IMR-90 (cell line): ENCODE measurements at places on chromosomes 6 and 20. TPM values are rescaled to one million over a fixed set of nuclear protein-coding genes. Genes with fewer than 3 reads are reported as not detected.
A peak's percentile ranks its signal among the peaks of the same experiment; 100 is the strongest.

GRCh38 chr6:53768636-53769035, 26.2 kb upstream of the LRRC1 start:
- peaks cover 8% of the 10 kb centered on the region; the same call in 1 of the 2 replicates for H3K4me1 ChIP-seq
- no peaks in the 10 kb centered on the region for H3K27me3 ChIP-seq
- no peak overlapping the region for H3K27ac ChIP-seq
- DNase-seq, result peak; percentile 28
- no peaks in the 10 kb centered on the region for H3K36me3 ChIP-seq

- H3K4me1 ChIP-seq, result peaks cover 11% of the 10 kb centered on the region
- no peaks in the 10 kb centered on the region for H3K36me3 ChIP-seq
- H3K4me3 ChIP-seq, result no peak overlapping the region
- H3K27ac ChIP-seq, result no peak overlapping the region
- peaks cover 4% of the 10 kb centered on the region; the same call in 1 of the 2 replicates for H3K27me3 ChIP-seq
- no peak for DNase-seq
Observed at GRCh38 chr20:62772619-62772989, 23.7 kb upstream of the MRGBP start.

PKIB gene
- total RNA-seq, result 12.2 and 13.1 TPM in 2 replicates

NCOA7 gene
- 12.9 and 17.2 TPM in 2 replicates for total RNA-seq

- no peak overlapping the region for H3K4me3 ChIP-seq
- peaks cover 9% of the 10 kb centered on the region; the same call in 1 of the 2 replicates for H3K36me3 ChIP-seq
- H3K27me3 ChIP-seq, result no peaks in the 10 kb centered on the region
- H3K4me1 ChIP-seq, result peaks cover 35% of the 10 kb centered on the region
- H3K27ac ChIP-seq, result peak overlapping the region; percentile 99
Observed at GRCh38 chr20:56439771-56440291, 27.8 kb downstream of the CASS4 start.

DNA sequence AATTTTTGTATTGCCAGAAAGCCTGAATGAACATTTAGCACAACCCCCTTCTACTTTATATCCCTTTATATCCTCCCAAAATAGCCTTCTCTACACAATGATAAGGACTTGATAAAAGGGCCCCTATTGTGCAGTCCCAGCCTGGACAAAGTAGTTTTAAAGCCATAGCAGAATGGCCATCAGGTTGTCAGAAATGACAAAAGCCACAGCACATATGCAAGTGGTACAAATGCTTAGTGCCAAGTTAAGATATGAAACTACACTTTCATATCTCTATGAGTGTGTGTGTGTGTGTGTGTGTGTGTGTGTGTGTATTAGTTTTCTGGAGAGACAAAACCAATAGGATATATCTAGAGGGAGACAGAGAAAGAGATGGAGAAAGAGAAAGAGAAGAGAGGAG, 132.6 kb downstream of the SGK1 start:
- no peaks in the 10 kb centered on the region for H3K4me1 ChIP-seq
- no peak for DNase-seq
- no peaks in the 10 kb centered on the region for H3K36me3 ChIP-seq
- no peak overlapping the region for H3K27ac ChIP-seq
- no peak overlapping the region for H3K4me3 ChIP-seq
- no peaks in the 10 kb centered on the region for H3K27me3 ChIP-seq

DNA sequence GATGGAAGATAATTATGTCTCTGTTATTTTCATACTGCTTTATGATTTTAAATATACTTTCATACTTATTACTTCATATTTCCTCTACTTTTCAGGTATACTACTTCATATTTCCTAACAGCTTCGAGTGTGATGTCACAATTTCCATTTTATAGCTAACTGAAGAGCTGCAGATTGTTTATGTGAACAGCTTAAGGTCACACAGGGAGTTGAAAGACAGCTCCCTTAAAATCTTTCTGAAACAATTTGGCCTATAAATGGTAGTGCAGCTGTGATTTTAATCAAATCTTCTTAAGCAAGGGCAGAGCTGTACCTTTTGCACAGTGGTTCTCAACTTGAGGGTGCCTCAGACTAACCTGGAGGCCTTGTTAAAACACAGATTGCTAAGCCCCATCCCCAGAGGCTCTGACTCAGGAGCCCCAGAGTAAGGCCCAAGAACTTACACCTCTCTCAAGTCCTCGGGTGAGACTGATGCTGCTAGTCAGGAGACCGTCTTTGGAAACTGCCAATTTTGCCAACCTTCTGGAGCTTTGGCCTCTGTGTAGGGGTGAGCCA, 347.0 kb upstream of the HSF2 start:
- no peaks in the 10 kb centered on the region for H3K36me3 ChIP-seq
- no peak overlapping the region for H3K4me3 ChIP-seq
- no peak for DNase-seq
- peaks cover 2% of the 10 kb centered on the region; the same call in 1 of the 2 replicates for H3K4me1 ChIP-seq

DNA sequence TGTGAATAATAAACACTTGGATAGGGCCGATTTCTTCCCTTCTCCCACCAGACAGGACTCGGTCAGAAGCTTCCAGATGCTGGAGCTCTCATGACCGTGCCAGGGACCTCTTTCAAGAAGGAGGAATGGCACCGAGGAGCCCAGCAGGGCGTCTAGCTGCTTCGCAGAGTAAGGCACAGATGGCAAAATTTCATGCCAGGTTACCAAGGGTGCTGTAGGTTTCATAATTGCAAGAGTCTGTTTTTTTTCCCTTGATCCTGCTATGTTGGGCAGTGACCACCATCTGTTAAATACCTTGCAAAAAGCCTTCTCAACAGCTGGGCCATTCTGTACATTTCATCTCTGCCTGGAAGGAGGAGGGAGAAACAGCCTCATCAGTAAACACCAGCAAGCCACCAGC, 111.8 kb downstream of the EDN3 start:
- H3K27ac ChIP-seq, result no peak overlapping the region
- H3K4me3 ChIP-seq, result no peak overlapping the region
- DNase-seq, result no peak
- no peaks in the 10 kb centered on the region for H3K36me3 ChIP-seq
- no peaks in the 10 kb centered on the region for H3K4me1 ChIP-seq

PTCRA gene
- not detected in 2 replicates for total RNA-seq

DNA sequence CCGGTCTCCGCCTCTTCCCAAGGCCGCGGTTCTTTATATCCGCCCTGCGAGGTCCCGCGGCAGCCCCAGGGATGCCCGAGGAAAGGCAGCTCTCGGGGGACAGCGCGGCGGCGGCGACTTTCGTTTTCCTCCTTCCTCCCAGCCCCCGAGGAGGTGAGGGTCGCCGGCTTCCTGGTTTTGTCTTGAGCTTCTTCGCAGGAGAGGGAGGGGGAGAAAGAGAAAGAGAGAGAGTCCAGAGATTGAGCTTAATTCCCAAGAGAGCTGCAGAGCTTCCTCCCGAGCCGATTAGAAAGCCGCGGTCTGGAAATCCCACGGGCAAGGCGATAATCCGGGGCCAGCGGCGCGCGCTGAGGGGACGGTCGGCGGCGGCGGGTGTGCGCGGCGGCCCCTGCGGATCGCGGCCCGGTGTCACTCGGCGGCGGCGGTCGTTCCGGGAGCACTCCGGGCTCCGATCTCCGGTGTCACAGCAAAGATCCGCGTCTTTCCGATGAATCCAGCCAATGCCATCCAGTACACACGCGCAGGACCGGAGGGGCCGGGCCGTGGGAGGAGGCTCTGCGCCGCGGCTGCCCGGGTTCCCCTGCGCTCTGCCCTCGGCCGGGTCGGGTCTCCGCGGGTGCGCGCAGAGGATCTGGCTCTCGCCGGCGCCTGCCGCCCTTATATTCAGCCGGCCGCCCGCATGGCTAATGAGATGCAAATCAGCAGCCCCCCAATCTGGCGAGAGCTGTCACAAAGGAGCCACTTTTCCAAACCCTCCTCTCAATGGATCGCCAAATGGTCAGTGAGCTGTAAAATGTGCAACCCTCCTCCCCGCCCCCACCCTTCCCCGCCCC, at the start of gene DLL1:
TSS of gene DLL1 (minus strand) at position 783 of the 833 bp plus-strand sequence. CDS start 939 bp downstream, outside the sequence.
- H3K27me3 ChIP-seq, result peaks cover 82% of the 10 kb centered on the region
- peak; percentile 29 for DNase-seq
- no peaks in the 10 kb centered on the region for H3K36me3 ChIP-seq
- no peak within 1 kb of the TSS for H3K27ac ChIP-seq

COL9A3 gene
- total RNA-seq, result 0.28 and 0.36 TPM in 2 replicates

DDRGK1 gene
- total RNA-seq, result 12.2 and 20.6 TPM in 2 replicates

DNA sequence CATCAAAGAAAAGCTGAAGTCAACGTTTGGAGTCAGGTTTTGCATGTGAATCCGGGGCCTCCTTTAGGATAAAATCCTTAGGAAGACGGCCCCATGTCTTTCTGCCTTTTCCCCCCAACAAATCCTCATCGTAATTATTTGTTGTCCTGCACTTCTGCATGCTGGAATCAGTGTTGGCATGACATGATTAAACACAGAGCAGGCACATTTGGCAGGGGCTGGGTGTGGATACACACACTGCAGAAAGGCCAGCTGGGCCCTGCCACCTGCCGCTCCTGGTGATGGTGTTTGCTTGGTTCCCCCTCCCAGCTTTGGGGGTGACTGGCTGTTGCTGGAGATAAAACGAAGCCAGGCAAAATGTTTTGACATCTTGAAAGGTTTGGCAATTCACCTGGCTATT, 46.3 kb upstream of the FOXA2 start:
- DNase-seq, result no peak
- no peak overlapping the region for H3K4me3 ChIP-seq
- H3K27ac ChIP-seq, result no peak overlapping the region
- no peaks in the 10 kb centered on the region; the same call in 1 of the 2 replicates for H3K27me3 ChIP-seq
- H3K4me1 ChIP-seq, result no peaks in the 10 kb centered on the region

DNA sequence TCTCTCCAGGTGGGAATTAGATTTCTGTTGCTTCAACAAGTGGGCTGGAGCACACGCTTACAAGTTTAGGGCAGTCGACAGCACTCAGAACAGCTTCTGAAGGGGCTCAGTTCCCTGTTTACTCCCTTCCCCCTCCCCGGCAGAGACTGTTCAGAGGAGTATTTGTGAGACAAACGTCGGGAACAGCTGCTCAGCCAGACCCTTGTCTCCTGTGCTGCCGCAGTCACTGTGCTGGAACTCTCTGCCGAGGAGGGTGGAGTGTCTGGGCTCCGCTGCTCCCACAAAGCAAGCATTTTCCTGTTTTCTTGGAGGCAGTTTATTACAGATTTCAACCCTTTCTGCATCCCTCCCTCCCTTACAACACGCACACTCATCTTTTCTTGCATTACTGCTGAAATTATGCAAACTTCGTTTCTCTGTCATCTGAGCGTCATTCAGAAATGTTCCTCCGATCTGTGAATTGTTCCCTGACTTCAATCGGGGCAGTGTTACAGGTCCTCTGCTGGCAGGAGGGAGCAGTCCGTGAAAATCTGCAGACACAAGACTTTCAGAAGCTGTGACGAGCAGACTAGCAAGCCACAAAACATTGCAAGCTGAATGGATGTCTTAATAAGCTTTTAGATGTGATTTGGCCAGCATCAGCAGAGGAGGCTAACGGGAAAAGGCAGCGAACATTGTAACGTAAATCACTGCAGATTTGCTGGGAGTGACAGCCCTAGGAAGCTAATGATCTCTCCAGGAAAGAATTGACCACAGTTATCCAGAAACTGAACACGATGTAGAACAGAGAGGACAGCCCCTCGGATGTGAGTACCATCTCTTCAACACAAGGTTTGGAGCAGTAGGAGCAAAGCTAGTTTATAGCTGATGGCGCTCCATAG, 76.2 kb downstream of the LYRM2 start:
- DNase-seq, result no peak
- H3K4me3 ChIP-seq, result no peak overlapping the region
- H3K36me3 ChIP-seq, result no peaks in the 10 kb centered on the region
- no peak overlapping the region for H3K27ac ChIP-seq
- peaks cover 9% of the 10 kb centered on the region for H3K27me3 ChIP-seq
- H3K4me1 ChIP-seq, result no peaks in the 10 kb centered on the region

MYBL2 gene
- 21.7 and 23.1 TPM in 2 replicates for total RNA-seq

ASF1A gene
- 11.1 and 24.4 TPM in 2 replicates for total RNA-seq

LGSN gene
- not detected in 2 replicates for total RNA-seq

TSBP1 gene
- not detected in 2 replicates for total RNA-seq

DNA sequence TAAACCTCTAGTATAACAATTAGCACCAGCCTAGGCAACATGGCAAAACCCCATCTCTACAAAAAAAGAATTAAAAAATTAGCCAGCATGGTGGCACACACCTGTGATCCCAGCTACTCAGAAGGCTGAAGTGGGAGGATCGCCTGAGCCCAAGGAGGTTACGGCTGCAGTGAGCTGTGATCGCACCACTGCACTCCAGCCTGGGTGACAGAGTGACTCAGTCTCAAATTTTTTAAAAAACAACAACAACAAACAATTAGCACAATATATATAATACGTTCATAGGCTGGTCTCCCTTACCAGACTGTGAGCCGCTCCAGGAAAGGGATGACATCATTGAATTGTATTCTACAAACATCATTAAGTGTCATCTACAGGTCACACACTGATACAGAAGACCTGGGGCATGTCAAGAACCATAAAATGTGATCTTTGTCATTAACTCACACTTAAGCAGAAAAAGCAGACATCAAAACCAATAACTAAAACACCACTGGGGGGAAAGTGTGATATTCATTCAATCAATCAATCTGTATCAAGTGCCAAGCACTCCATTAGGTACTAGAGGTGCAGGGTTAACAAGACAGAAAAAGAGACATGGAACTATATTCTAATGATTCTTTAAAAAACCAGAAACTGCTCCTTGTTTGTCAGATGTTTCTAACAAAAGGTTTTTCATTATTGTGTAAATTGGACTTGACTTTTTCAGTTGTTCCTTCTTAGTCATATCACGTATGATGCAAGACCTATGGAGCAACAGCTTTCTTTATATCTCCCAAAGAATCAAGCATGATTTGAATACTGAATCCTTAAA, 17.8 kb downstream of the MAP3K5 start:
- H3K4me1 ChIP-seq, result peaks cover 5% of the 10 kb centered on the region; the same call in 1 of the 2 replicates
- H3K4me3 ChIP-seq, result no peak overlapping the region
- H3K27ac ChIP-seq, result peak overlapping the region; percentile 32
- no peaks in the 10 kb centered on the region for H3K36me3 ChIP-seq
- DNase-seq, result peak; percentile 85
- no peaks in the 10 kb centered on the region for H3K27me3 ChIP-seq

DNA sequence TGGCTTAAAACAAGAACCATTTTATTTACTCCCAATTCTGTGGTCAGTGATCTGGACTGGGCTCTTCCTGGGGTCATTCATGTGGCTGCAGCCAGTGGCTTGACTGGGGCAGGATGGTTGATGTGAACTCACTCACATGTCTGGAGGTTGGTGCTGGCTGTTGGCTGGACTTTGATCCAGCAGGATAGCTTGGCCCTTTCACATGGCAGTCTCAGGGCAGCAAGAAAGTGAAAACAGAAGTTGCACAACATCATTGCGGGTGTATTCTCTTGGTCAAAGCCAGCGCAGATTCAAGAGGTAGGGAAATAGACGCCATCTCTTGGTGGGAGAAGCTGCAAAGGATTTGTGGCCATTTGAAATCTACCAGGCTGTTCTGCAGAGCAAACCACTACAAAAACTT, 77.2 kb downstream of the MDGA1 start:
- H3K4me1 ChIP-seq, result peaks cover 6% of the 10 kb centered on the region
- no peaks in the 10 kb centered on the region for H3K36me3 ChIP-seq
- peaks cover 42% of the 10 kb centered on the region for H3K27me3 ChIP-seq
- no peak overlapping the region for H3K4me3 ChIP-seq
- no peak overlapping the region for H3K27ac ChIP-seq

BMP6 gene
- 0.18 and 0.28 TPM in 2 replicates for total RNA-seq

- H3K36me3 ChIP-seq, result no peaks in the 10 kb centered on the region
- no peaks in the 10 kb centered on the region; the same call in 1 of the 2 replicates for H3K4me1 ChIP-seq
- DNase-seq, result no peak
- no peak overlapping the region for H3K4me3 ChIP-seq
- H3K27ac ChIP-seq, result no peak overlapping the region
Observed at GRCh38 chr6:129507059-129507807, 202.7 kb downstream of the ARHGAP18 start.

GRCh38 chr6:125102411-125102810, 51.2 kb upstream of the TPD52L1 start:
- peak overlapping the region; percentile 89 for H3K27ac ChIP-seq
- H3K27me3 ChIP-seq, result no peaks in the 10 kb centered on the region
- H3K4me1 ChIP-seq, result peaks cover 26% of the 10 kb centered on the region
- peak; percentile 10 for DNase-seq
- H3K36me3 ChIP-seq, result no peaks in the 10 kb centered on the region

- peak; percentile 54 for DNase-seq
- H3K27ac ChIP-seq, result no peak overlapping the region
- no peaks in the 10 kb centered on the region for H3K36me3 ChIP-seq
- H3K4me1 ChIP-seq, result no peaks in the 10 kb centered on the region
Observed at GRCh38 chr20:63580796-63581461, 6.9 kb upstream of the HELZ2 start.
